ENCODE measurements at places on chromosomes 3 and 15. TPM values are rescaled to one million over a fixed set of nuclear protein-coding genes. Genes with fewer than 3 reads are reported as not detected.

Gene SLC24A5
- not detected for total RNA-seq

Gene GOLIM4
- total RNA-seq, result 8.6 TPM

Gene CAV3
- not detected for total RNA-seq

Gene P2RY12
- not detected for total RNA-seq

Gene KCNMB2
- total RNA-seq, result not detected

Gene SST
- total RNA-seq, result not detected

Gene CSTA
- 2,321 TPM for total RNA-seq

Gene TGM4
- total RNA-seq, result not detected

Gene ANKRD63
- total RNA-seq, result not detected

Gene RBMS3
- 3.4 TPM for total RNA-seq

Gene CCR1
- total RNA-seq, result 0.52 TPM

Gene SLC24A1
- total RNA-seq, result 7.1 TPM

Gene CHRFAM7A
- not detected for total RNA-seq

Gene RHOV
- total RNA-seq, result 118 TPM

Gene SLMAP
- total RNA-seq, result 57.1 TPM

Gene COL6A5
- total RNA-seq, result 0.16 TPM

Gene CCDC39
- not detected for total RNA-seq

Gene PTH1R
- 0.28 TPM for total RNA-seq

Gene ZNF80
- not detected for total RNA-seq

Gene ITIH1
- total RNA-seq, result 0.12 TPM

Gene FRMD4B
- total RNA-seq, result 35.1 TPM

Gene RTP3
- total RNA-seq, result not detected

Gene COL8A1
- total RNA-seq, result 2.2 TPM

Gene TFRC
- total RNA-seq, result 51.3 TPM

Gene IREB2
- 33.0 TPM for total RNA-seq

Gene QTRT2
- total RNA-seq, result 19.8 TPM

Gene TMEM212
- total RNA-seq, result not detected

Gene PEX11A
- total RNA-seq, result 3.5 TPM

Gene ACKR2
- total RNA-seq, result 1.1 TPM

Gene SPCS1
- 70.6 TPM for total RNA-seq

Gene IMPG2
- total RNA-seq, result 0.08 TPM

Gene AP2M1
- 235 TPM for total RNA-seq

Gene SRGAP3
- 5.2 TPM for total RNA-seq
